ENCODE measurements at places on chromosomes 12 and 14.

- no peak for DNase-seq
Observed at GRCh38 chr12:32080435-32080834, 26.2 kb upstream of the BICD1 start.

GRCh38 chr12:106058256-106059182, 80.2 kb downstream of the NUAK1 start:
- DNase-seq = no peak

DNA sequence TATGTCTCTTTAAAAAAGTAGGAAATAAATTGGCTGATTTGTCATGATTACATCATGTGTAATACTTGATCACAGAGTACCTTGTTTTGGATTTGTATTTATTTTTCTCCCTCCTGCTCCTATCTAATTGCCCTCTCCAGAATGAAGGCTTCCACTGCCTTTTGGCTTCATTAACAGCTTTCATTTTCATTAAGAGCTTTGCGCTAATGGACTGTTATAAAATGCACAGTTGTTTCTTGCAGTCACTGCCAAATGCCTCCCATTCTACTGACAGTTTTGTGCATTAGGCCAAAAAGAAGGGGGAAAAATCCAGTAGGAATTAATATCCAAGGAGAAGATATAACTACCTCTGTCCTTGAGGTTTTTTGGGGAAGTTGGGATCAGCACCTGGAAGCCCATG, 159.2 kb downstream of the NRXN3 start:
- DNase-seq = no peak

DNA sequence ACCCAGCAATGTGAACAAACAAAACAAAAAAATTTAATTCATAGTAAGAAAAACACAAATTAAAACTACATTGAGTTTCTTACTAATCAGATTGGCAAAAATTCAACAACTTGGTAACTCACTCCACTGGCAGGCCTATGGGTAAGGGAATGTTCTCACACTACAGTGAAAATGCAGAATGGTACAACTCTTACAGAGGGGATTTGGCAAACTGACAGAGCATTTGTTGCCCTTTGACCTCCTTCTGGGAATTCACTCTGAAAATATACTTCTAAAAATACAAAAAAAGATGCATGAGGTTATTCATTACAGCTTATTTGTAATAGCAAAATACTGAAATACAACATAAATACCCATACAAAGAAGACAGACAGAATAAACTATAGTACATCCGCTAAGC, 32.8 kb downstream of the ABCD2 start:
- no peak for DNase-seq

All from hematopoietic multipotent progenitor cell treated with erythropoietin and hydrocortisone succinate and interleukin-3 and kit ligand, for 4 days (in vitro differentiated cells).